Stimulated activated CD4-positive, alpha-beta T cell treated with anti-CD3 and anti-CD28 coated beads, Interleukin-12 subunit alpha, Interleukin-12 subunit beta, amount 100 ng/mL, for 24 hours (primary cell): ENCODE measurements at places on chromosomes 11 and 22.

GRCh38 chr11:36309779-36310178, 13.7 kb downstream of the PRR5L start:
- no peak for DNase-seq

DNA sequence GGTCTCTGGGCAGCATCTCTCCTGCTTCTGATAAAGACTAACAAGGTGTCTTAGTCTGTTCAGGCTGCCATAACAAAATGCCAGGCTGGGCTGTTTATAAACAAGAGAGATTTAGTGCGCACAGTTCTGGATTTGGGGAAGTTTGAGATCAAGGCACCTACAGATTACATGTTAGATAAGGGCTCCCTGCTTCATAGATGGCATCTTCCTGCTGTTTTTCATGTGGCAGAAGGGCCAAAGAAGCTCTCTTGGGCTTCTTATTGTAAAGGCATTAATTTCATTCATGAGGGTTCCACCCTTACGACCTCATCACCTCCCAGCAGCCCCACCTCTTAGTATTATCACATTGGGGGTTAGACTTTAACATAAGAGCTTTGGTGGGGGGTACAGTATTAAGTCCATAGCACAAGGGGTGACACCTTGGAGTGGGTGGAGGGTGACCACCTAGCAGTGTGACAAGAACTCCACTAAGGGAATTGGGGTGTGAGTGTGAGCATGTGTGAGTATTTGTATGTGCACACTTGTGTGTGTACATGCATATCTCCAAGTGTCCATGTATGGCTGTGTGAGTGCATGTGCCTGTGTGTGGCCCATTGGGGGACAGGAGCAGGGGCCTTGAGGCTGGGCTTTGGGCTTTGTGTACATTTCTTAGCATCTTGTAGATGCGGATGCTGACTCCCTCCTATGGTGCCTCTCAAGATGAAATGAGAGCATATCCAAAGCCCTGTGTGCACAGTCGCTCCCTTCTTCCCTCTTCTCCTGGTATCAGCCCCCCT, 42.7 kb downstream of the BCR start:
- DNase-seq = no peak

DNA sequence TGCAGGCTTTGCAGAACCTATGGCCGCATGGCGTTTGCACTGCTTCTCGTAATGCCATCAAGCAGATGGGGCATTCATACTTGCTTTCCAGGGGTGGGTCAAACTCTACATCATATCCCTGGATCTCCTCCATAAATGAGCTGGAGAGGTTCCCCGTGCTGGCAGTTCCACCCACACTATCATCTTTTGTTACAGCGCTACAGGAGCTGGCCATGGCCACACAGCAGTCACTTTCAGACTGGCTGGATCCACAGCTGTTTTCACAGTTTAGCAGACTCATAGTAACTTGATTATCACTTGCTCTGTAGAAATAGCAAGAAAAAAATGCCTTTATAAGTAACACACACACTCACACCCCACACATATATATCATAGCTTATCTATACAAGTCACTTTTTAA, 8.8 kb downstream of the TRAF6 start:
- no peak for DNase-seq

DNA sequence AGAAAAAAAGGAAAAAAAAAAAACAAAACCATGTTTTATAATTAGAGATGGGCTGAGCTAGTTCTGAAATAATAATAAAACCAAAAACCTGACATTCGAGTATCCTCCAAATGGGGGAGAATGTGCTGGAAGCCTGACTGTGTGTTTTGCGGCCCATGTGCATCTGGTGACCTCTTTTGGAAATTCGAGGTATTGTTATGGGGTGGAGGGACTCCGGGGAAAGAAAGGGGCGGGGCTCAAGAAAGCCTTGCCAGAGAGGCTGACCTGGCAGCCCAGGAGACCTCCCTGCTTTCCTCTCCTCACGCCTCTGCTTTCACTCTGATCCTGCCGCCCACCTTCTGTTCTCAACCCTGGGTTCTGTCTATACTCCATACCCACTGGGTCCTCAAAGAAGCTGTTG, 72.9 kb downstream of the CTTN start:
- DNase-seq = no peak

DNA sequence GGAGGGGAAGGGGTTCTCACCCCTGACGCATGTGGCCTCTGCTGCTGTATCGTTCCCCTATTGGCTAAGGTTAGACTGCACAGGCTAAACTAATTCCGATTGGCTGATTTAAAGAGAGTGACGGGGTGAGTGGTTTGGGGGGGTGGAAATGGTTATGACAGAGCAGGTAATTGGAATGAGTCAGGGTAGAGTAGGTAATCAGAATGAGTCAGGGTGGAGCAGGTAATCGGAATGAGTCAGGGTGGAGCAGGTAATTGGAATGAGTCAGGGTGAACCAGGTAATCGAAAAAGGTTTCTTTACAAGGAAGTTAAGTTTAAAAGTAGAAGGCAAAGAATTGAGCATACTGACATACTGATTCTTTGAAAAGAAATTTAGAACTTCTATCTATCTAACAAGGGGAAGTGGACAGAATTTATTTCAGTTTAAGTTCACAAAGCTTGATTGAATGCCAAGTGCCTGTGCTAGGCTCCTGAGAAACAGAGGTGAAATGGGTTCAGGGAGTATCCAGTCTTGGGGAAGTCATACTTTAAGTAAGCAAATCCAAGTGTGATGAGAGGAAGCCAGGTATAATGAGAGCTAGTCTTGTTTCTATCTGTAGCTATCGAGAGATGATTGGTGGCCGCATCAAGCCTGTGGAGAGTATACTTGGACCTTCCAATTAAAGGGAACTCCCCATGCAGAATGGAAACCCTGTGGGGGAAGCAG, 58.0 kb downstream of the C11orf91 start:
- DNase-seq = no peak

DNA sequence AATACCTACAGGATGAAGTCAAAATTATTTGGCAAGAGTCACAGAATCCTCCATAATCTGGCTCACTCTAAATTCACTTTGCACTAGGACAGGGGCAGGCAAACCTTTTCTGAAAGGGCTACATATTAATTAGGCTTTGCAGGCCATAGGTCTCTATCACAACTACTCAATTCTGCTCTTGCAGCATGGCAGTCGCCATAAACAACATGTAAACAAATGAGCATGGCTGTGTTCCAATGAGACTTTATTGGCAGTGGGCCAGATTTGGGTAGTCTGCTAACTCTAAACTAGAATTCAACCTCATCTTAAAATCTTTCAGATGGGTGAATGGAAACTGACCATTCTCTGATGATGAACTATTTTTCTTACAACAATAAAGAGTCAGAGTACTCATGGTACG, 5.8 kb downstream of the THRSP start:
- DNase-seq = no peak

- DNase-seq = peak; percentile 38
Measured at GRCh38 chr11:12195768-12196167, 85.4 kb downstream of the MICAL2 start.

GRCh38 chr22:42328130-42328783, 57.8 kb upstream of the TCF20 start:
- DNase-seq = no peak

DNA sequence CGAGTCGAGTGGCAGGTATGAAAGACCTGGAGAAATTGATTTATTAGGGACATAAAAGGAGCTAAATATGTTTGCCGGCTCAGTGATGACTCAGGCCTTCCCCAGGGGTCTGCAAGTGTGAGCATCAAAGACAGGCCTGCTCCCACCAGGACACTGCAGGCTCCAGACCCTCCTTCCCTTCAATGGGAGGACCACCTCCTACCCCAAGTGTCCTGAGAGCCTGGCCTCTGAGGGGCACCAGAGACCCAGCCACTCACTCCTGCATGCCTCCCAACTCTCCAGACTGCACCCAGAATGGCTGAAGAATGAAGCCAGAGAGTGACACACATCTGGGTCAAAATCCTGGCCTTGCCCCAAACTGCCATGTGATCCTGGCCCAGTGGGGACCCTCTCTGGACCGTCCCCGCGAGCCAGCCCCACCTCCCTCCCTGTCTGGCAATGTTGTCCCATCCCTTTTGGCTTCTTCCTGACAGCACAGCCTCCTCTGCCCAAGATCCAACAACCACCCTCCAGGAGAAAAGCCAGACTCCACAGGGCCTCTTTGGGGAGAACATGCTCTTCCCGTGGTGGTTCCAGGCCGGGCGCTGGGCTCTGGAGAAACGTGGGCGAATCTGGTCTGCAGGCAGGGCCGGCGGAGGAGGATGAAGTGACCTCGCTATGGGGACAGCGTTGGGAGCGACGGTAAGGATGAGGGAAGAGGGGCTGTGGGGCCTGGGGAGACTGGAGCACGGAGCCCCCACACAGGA, 36.2 kb downstream of the CYTH4 start:
- DNase-seq = no peak

- no peak for DNase-seq
Measured at GRCh38 chr22:23781065-23781464, 5.7 kb upstream of the SMARCB1 start.

GRCh38 chr11:35050541-35050995, 88.4 kb upstream of the CD44 start:
- no peak for DNase-seq

DNA sequence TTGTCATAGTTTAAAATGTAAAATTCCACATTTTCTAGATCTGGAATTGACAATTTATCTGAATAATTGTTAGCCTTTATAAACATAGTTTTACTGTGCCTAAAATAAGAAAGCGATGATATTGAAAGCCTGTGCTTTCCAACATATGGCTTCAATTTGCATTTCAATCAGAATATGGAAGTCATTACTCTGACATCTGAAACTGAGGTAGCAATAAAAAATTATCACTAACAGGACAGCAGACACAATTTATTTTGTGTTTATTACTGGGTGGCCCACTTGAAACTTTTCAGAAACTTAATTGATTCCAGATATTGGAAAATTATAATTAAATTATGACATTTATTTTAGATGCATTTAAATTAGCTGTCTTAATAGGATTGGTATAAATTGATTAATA, 78.5 kb downstream of the TMEM135 start:
- DNase-seq = no peak

DNA sequence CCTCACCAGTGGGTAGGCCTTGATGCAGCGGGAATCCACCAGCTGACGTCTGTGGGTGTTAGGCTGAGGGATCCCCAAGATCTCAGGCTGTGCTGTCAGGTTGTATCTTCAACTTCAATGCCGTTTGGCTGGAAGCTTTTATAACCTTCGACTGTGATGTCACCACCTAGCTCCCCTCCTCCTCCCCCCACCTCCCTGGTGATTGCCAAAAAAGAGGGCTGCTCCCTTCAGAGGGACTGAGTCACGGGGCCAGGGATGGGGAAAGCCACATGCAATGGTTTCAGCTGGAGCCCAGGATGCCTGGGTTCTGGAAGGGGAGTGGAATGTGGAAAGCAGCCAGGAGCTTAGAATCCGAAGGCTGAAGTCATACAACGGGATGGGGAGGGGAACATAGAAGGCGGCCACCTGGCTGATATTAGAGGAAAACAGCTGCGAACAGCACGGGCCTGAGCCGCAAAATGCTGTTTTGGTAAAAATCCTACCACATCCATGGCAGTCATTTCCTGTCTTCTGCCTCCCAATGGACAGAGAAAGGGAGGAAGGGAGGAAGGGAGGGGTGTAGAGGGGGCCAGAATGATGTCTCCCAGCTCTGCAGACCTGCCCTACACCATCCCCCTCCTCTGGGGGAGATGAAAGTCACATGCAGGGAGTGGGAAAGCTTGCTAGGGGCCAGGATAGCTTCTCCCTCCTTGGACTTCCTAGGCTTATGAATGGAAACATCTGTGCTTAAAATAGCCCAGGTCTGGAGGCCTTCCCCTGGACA, at the start of gene LRRN4CL:
Gene LRRN4CL (minus strand): TSS at position 110 of the 763 bp plus-strand sequence. CDS start 1,022 bp downstream, outside the sequence.
- no peak for DNase-seq

- no peak for DNase-seq
Measured at GRCh38 chr11:79046366-79046765, 394.5 kb downstream of the TENM4 start.

DNA sequence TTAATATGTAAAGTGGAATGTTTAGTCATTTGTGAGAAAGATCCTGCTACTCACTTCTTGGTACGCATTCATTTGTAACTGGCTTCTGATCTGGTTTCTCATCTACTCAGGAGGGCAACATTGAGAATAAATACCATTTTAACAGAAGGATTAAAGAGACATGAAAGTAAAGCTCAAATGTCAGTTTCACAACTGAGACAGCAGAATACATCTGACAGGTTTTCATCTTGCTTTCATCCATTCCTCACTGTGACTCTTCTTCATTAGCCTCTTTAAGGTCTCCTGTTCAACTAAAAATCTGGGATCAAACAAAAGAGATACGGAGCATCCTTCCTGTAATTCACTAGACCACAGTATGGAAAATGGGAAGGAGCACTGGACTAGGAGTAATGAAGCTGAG, 31.4 kb upstream of the CCDC89 start:
- no peak for DNase-seq

DNA sequence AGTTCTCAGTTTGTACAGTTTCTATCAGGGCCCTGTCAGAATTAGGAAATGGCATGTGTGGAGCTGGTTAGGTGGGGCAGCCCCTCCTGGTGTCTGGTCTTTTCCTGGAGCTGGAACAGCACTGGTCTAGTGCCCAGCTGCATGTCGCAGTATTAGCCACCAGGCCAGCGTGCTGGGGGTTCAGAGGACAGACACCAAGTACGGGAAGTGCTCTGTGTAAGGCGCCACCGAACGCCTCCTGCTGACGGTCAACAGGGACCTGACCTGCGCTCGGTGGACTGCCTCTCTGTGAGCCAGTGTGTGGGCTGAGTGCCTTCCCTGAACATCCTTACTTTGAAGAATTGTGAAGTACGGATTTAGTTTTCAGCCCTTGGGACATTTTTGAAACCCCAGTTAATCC, 33.9 kb downstream of the AP2A2 start:
- no peak for DNase-seq

- no peak for DNase-seq
Measured at GRCh38 chr11:46855863-46856262, 9.8 kb upstream of the CKAP5 start.

- no peak for DNase-seq
Measured at GRCh38 chr11:69971741-69972140, 106.4 kb upstream of the ANO1 start.

GRCh38 chr11:66437979-66438503, 607 bp downstream of the MRPL11 start:
- DNase-seq = no peak

GRCh38 chr11:128289048-128289447, 298.3 kb downstream of the ETS1 start:
- DNase-seq = no peak

- DNase-seq = no peak
Measured at GRCh38 chr11:67439321-67440228, 2.1 kb upstream of the PTPRCAP start.

DNA sequence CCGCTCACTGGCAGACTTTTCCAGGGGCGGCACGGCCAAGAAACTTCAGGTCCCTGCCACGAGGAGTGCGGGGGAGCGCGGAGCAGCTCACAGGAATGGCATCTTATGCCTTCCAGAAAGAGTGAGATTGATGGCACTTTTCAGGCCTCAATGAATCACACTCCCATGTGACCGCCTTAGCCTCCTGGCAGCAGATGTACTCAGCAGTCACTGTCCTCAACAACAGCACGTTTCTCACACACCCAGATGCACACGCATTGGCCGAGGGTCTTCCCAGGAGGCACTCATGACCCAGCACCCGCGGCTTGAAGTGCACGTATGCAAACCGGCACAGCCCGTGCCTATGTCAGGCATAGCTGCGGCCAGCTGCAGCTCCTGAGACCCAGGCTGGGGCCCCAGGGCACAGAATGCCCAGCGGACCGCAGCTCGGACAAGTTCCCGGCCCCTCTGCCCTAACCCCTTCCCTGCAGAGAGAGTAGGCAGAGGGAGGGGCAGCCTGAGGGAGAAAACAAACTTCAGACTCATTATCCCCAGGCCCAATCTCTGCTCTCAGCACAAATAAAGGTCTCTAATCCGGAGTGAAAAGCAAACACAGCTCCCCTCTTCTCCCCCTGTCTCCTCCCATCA, 48.3 kb downstream of the RPUSD4 start:
- DNase-seq = no peak

GRCh38 chr22:46346680-46347405, 11.3 kb downstream of the TRMU start:
- DNase-seq = no peak
